SJSA1 (cell line): ENCODE measurements at places on chromosomes 3 and 15. TPM values are rescaled to one million over a fixed set of nuclear protein-coding genes. Genes with fewer than 3 reads are reported as not detected.

The ICE2 gene
- 25.1 and 28.5 TPM in 2 replicates for total RNA-seq

The CACNA1D gene
- not detected in 2 replicates for total RNA-seq

The QRICH1 gene
- 37.8 and 77.3 TPM in 2 replicates for total RNA-seq

The ALPK3 gene
- 0.03 TPM in 1 of 2 replicates, not detected in the other for total RNA-seq

The TM6SF1 gene
- 0.38 and 2.2 TPM in 2 replicates for total RNA-seq

The CLDN18 gene
- total RNA-seq = not detected in 2 replicates

The CASR gene
- total RNA-seq = not detected in 2 replicates

The GASK1A gene
- total RNA-seq = not detected in 2 replicates

The SEMA3B gene
- 2.6 and 6.5 TPM in 2 replicates for total RNA-seq

The EFHB gene
- total RNA-seq = 0.11 and 0.88 TPM in 2 replicates

The SEMA4B gene
- total RNA-seq = 5.6 and 17.8 TPM in 2 replicates

The PPARG gene
- total RNA-seq = 0.39 and 1.3 TPM in 2 replicates

The LYZL4 gene
- not detected in 2 replicates for total RNA-seq

The HHATL gene
- not detected in 2 replicates for total RNA-seq

The KCNMB3 gene
- total RNA-seq = 0.13 and 2.7 TPM in 2 replicates

The MUSTN1 gene
- total RNA-seq = not detected in 2 replicates

The EPHA3 gene
- total RNA-seq = 0.03 TPM in 1 of 2 replicates, not detected in the other

The SLC9C1 gene
- not detected in 2 replicates for total RNA-seq

The SLC28A2 gene
- total RNA-seq = not detected in 2 replicates

The MBD4 gene
- 15.2 and 23.6 TPM in 2 replicates for total RNA-seq

The FAM219B gene
- 22.8 and 23.2 TPM in 2 replicates for total RNA-seq

The CHRM5 gene
- total RNA-seq = 0.11 TPM in 1 of 2 replicates, not detected in the other

The MESP2 gene
- total RNA-seq = not detected in 2 replicates

The KNL1 gene
- 83.2 and 88.4 TPM in 2 replicates for total RNA-seq

The SPINK8 gene
- total RNA-seq = not detected in 2 replicates

The KLHL40 gene
- total RNA-seq = not detected in 2 replicates

The AQP9 gene
- total RNA-seq = not detected in 2 replicates

The BCHE gene
- not detected in 2 replicates for total RNA-seq

The GRM2 gene
- 0.03 TPM in 1 of 2 replicates, not detected in the other for total RNA-seq

The ITGA11 gene
- total RNA-seq = 0.34 and 2.0 TPM in 2 replicates

The GOLGA8N gene
- 1.9 and 2.5 TPM in 2 replicates for total RNA-seq

The FGF12 gene
- total RNA-seq = not detected in 2 replicates

The RAB11A gene
- 196 and 205 TPM in 2 replicates for total RNA-seq

The TLR9 gene
- total RNA-seq = not detected in 2 replicates

The IL12A gene
- 0.09 and 5.5 TPM in 2 replicates for total RNA-seq

The ARNT2 gene
- total RNA-seq = 7.1 and 16.8 TPM in 2 replicates

The AP3B2 gene
- 0.11 TPM in 1 of 2 replicates, not detected in the other for total RNA-seq

The TUSC7 gene
- not detected in 2 replicates for total RNA-seq

The WWTR1 gene
- 31.5 and 43.0 TPM in 2 replicates for total RNA-seq

The NRROS gene
- 0.11 TPM in 1 of 2 replicates, not detected in the other for total RNA-seq

The ANKUB1 gene
- 0.31 TPM in 1 of 2 replicates, not detected in the other for total RNA-seq

The PXYLP1 gene
- 3.0 and 5.3 TPM in 2 replicates for total RNA-seq

The SV2B gene
- total RNA-seq = not detected in 2 replicates

The PYGO1 gene
- 5.9 and 9.9 TPM in 2 replicates for total RNA-seq

The RBP2 gene
- not detected in 2 replicates for total RNA-seq

The TIMP4 gene
- total RNA-seq = 0.08 TPM in 1 of 2 replicates, not detected in the other

The SNRPN gene
- total RNA-seq = 104 and 144 TPM in 2 replicates

The GRAMD2A gene
- 0.16 TPM in 1 of 2 replicates, not detected in the other for total RNA-seq

The CHRNA7 gene
- total RNA-seq = 0.08 and 0.09 TPM in 2 replicates

The CNBP gene
- 215 and 258 TPM in 2 replicates for total RNA-seq

The RASSF1 gene
- total RNA-seq = 17.4 and 21.1 TPM in 2 replicates

The TNFAIP8L3 gene
- 0.13 TPM in 1 of 2 replicates, not detected in the other for total RNA-seq

The GOLGA6L7 gene
- not detected in 2 replicates for total RNA-seq

The ZDHHC19 gene
- not detected in 2 replicates for total RNA-seq

The CCR8 gene
- total RNA-seq = not detected in 2 replicates

The OR5K2 gene
- total RNA-seq = not detected in 2 replicates

The TRH gene
- total RNA-seq = not detected in 2 replicates

The BCL6 gene
- total RNA-seq = 2.8 TPM in 2 replicates

The ZNF80 gene
- not detected in 2 replicates for total RNA-seq

The TFDP2 gene
- total RNA-seq = 46.3 and 119 TPM in 2 replicates
